ENCODE measurements at places on chromosomes 3 and 15.
A peak's percentile ranks its signal among the peaks of the same experiment; 100 is the strongest.

GRCh38 chr3:124518350-124518749 is 211.9 kb upstream of the UMPS start:
- no peak for DNase-seq

DNA sequence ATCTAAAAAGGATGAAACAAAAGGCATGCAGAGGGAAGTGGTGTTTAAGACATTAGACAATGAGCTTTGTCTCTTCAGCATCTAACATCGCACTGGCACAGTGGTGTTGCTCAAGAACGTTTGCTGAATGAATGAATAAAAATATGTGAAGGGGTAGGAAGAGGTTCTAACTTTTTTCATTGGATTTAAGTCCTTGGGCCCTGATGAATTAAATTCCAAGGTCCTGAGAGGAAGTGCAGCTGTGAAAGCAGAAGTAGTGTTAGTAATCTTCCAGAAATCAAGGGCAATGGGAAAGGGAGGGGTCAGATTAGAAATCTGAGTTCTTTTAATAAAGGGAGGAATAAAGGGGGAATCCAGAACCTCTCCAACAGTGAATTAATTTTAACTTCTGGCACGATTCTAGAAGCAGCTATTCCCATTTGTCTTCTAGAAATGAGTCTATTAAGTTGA is 29.6 kb downstream of the TLNRD1 start:
- DNase-seq = peak; percentile 10

GRCh38 chr15:68598171-68599152 is 19.7 kb downstream of the CORO2B start:
- DNase-seq = no peak

DNA sequence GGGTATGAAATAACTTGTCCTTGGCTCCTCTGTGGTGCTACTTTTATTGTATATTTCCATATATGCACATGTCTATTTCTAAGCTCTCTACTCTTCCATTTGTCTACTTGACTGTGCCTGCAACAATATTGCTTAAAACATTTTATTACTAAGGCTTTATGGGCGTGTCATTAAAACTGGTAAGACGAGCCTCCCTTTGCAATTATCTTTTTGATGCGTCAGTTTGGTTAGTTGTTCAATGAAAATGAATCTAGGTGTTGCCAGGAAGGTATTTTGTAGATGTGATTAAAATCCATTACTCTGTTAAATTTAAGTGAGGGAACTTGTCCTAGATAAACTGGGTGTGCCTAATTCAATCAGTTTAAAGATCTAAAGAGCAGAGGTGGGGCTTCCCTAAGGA is 12.9 kb upstream of the TRA2B start:
- no peak for DNase-seq

- DNase-seq = no peak
Observed at GRCh38 chr15:39979606-39980005, 45.7 kb downstream of the EIF2AK4 start.

DNA sequence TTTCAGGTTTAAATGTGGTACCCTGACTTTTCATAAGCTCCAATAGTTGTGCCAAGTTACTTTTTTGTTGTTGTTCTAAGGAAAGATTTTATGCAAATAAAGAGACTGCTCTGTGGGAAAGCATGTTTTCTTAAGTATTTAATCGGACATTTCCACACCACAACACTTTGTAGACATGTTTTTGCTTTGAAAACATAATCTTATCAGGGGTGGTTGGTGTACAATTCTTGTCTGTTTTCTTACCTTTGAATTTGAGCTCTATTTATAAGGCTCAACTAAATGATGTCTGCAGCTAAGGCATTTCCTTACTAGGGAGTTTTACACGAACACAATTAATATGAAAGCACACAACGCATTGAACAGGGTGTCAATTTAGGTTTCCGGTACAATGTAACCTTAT is 81.5 kb upstream of the CDIN1 start:
- DNase-seq = no peak

- no peak for DNase-seq
Observed at GRCh38 chr3:58693940-58694850, 27.6 kb upstream of the FAM3D start.

- DNase-seq = no peak
Observed at GRCh38 chr3:112230033-112230432, 64.0 kb downstream of the SLC9C1 start.

GRCh38 chr3:117597865-117598264 is 888.3 kb downstream of the TUSC7 start:
- no peak for DNase-seq

- DNase-seq = no peak
Observed at GRCh38 chr15:69412274-69412673, 1.9 kb upstream of the KIF23 start.

- DNase-seq = no peak
Observed at GRCh38 chr15:40463886-40464545, 6.8 kb upstream of the CHST14 start.

GRCh38 chr3:37092484-37092883 is 81.9 kb downstream of the LRRFIP2 start:
- DNase-seq = no peak

All from AML-193 (cell line).